ENCODE measurements at places on chromosomes 5 and 9. TPM values are rescaled to one million over a fixed set of nuclear protein-coding genes. Genes with fewer than 3 reads are reported as not detected.

- no peak for DNase-seq
Observed at GRCh38 chr5:84016085-84016484, 295.4 kb upstream of the HAPLN1 start.

- no peak for DNase-seq
Observed at GRCh38 chr9:134575103-134575900, 66.3 kb upstream of the COL5A1 start.

The BARX1 gene
- total RNA-seq = not detected

DNA sequence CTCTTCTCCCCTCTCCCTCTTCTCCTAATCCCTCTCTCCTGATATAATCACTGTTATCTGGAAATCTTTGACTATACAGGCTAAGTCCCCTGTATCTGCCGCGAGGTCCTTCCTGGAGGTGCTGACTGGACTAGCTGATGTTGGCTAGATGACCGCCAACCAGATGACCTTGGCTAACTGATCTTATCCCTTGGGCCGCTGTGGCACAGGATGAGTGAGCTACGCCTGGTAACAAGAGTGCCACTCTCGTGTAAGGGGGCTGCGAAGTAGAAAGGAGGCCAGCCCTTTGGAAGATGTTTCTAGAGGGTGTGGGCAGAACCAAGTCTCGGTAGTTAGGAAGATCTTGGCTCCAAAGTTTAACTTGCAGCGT lies 345 bp upstream of the PRRC1 start:
- no peak for DNase-seq

DNA sequence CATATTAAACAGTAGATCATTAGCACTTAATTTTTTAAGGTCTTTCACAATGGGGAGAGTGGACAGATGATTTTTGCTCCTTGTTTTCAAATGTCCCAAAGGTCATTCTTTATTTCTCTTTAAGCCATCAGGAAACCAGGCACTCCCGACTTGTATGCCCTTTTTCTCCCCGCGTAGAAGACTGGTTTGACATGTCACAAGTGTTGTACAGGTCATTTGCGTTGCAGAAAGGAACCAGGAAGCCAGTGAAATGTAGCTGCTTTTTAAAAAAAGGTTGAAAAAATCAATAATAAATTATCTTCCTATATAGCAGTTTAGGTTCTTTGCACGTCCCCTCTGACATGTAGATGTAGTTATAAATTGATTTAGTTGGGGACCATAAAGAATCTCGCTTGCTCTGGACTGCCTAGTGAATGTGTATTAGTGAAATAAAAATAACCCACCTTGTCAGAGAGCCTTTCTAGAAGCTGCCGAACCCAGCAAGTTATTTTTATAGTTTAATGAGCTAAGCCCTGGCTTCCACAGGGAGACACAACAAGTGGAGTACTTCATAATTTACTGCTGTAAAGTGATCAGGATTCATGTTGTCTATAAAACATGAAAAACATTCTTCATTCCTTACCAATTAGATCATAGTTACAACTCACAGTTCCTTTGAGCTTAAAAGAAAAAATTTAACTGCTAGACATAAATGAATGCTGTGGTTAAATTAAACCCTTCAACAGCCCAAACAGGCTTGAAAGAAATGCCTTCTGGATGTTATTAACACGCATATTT lies 404.6 kb downstream of the CSNK1G3 start:
- DNase-seq = no peak

DNA sequence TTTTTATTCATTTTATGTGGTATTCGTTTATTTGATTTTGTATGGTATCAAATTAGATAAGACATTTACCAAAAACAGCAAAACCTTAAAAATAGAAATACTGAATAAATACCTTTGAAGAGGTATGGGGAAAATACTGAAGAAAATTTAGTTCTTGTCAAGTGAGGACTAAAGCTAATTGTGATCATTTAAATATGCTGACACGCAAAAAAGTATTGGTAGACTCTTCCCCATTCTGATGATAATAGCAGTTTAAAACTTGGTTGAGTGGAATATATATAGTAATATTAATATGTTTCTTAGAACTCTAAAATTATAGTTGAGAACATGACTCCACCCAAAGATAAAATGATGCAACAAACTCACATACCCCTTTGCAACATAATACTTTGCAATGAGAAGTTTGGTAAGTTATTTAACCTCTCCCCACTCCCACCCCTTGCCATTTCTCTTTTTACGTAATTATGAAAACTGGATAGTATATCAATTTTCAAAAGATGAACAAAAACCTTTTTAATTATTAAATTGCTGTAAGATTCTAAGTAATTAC lies 30.1 kb upstream of the SNX24 start:
- no peak for DNase-seq

GRCh38 chr5:143920772-143921171 lies 108.8 kb downstream of the HMHB1 start:
- DNase-seq = no peak

The WDR31 gene
- 2.9 TPM for total RNA-seq

- DNase-seq = no peak
Observed at GRCh38 chr5:7683753-7684152, 167.2 kb downstream of the CFAP90 start.

DNA sequence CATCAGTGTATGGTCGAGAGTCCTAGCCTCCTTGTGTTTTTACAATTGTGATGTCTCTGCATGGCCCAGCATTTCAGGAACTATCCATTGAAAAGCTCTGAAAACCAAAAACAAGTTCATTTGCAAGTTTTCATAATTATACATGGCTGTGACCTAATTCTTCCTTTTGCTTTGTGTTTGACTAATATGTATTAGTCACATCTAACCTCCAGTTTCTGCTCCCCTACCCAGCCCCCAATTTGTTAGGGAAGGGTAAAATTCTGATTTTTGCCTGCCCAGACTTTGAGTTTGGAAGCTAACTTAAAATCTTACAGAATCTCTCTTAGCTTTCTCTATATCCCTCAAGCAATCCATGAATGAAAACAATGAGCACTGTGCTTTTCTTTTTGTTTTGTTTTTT lies 128.2 kb upstream of the SEMA6A start:
- DNase-seq = no peak

The SURF6 gene
- total RNA-seq = 22.2 TPM

GRCh38 chr5:39100851-39101396 lies 26.7 kb upstream of the RICTOR start:
- no peak for DNase-seq

GRCh38 chr9:101140764-101141163 lies 112.2 kb downstream of the PLPPR1 start:
- no peak for DNase-seq

The CARD9 gene
- total RNA-seq = 16.8 TPM

DNA sequence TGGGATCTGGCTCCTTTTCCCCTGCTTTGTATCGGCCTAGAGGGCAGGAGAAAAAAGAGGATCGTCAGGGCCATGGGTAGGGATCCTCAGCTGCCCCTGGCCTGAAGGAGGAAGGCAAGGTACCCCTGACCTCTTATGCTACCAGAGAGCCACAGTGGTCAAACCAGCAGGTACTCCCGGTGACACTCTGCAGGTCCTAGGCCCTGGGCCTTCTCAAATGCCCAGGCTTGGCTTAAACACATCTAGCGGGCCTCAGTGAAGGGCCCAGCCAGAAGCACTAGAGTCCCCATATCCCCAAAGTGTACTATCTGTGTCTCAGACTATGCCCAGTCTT lies 3.5 kb downstream of the IRF1 start:
- no peak for DNase-seq

- DNase-seq = peak; percentile 95
Observed at GRCh38 chr9:121598965-121599871, 52.2 kb upstream of the DAB2IP start.

The WDR38 gene
- total RNA-seq = 9.0 TPM

The DEPDC1B gene
- total RNA-seq = 0.91 TPM

- DNase-seq = no peak
Observed at GRCh38 chr5:169697976-169698375, 60.9 kb downstream of the DOCK2 start.

DNA sequence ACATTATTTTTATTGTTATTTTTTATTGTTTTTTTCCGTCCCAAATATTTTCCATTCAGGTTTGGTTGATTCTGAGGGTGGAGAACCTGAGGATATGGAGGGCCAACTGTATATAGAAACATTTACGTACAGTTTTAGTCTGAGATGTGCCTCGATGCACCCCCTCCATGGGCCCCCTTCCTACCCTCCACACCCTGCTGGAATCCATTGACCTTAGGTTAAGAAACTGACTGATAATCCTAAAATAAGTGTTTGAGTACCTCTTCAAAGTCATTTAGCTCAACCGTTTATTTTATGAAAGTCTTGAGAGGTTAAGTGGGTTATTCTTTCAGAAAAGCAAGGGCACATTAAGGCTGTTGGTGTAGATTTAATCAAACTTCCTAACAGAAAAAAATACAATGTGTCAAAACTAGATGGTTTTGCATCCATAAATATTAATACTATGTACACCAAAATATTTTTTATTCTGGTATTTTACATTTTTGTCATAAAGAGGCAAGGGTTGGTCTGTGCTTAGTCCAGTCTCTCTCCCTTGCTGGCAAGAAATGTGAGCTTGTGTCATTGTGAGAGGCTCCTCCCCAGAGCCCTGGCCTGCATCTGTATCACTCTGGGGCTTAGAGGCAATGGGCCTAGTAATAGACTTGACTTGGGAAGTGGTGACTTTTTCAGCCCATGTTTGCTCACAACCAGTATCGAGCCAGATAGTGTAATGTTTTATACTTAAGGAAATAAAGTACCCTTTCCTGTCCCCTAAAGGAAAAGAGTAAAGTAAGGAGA lies 15.7 kb downstream of the MTRR start:
- DNase-seq = no peak

- no peak for DNase-seq
Observed at GRCh38 chr5:78905084-78905938, 79.8 kb downstream of the ARSB start.

GRCh38 chr5:142293486-142293885 lies 31.3 kb downstream of the SPRY4 start:
- DNase-seq = no peak

- DNase-seq = no peak
Observed at GRCh38 chr9:4936277-4936676, 48.8 kb upstream of the JAK2 start.

- DNase-seq = no peak
Observed at GRCh38 chr9:130688072-130688471, 5.5 kb upstream of the EXOSC2 start.

DNA sequence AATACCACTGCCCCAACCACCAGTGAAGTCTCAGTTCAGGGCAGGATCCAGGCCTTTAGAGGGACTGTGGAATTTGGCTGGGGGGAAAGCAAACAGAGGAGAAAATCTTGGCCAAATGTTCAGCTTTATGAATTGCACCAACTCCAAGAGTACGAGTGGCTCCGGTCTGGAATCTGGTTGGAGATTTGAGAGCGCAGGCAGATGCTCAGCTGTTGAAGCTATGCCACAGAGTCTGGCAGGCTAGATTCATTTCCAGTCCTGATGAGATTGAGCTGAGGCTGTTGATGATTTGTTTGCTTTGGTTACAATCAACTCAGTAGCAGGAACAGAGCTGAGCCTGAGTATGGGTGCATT lies 9.1 kb upstream of the HSPB3 start:
- DNase-seq = no peak

GRCh38 chr5:1343931-1344901 lies 683 bp downstream of the CLPTM1L start:
- DNase-seq = no peak

The CHSY3 gene
- 7.5 TPM for total RNA-seq

GRCh38 chr5:31990701-31991110 lies 183.4 kb downstream of the GOLPH3 start:
- no peak for DNase-seq

GRCh38 chr5:95835682-95836385 lies 13.3 kb upstream of the GLRX start:
- no peak for DNase-seq

DNA sequence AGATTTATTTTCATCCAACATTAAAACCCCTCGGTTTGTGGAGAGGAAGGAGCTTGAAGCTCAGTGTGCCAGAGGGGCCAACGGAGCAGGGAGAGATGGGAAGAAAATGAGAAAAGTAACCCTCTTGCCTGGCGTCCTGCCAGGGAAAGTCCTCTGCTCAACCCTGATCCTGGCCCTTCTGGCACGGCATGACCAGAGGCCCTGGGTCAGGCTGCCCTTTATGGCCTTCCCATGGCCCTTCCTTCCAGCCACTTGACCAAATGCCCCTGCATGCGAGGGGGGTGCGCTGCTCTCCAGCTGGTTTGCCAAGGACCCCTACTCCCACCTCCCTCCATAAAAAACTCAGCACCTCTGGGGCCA lies 43.8 kb downstream of the SPRY4 start:
- DNase-seq = no peak

DNA sequence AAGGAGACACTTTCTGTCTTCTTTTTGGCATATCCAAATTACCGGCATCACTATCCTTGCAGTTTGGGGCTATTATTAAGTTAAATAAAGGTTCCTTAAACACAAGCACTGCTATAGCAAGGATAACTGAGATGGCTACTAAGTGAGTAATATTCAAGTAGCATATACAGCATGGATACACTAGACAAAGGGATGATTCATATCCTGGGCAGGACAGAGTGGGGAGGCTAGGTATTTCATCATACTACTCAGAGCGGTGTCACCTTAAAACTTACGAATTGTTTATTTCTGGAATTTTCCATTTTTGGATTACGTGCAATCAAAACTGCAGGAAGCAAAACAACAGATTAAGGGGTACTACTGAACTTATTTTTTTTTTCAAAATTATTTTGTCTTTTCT lies 54.1 kb downstream of the FER start:
- DNase-seq = no peak

The CPLANE1 gene
- total RNA-seq = 57.6 TPM

DNA sequence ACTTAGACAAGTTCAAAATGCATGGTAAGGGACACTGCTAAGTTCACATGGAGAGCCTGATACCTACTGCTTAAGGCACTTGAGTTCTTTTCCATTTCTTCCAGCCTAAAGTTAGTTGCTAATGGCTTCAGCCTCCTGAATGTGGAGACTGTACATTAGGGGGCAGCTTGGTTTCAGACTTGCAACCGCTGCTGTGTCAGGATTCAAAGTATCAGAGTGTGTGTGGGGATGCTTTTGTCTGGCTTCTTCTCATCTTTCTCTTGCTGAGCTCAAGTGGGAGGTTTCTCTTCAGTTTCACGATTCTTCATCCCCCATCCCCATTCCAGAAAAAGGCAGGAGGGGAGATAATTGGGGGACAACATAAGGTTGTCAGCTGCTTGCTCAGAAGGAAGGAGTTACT lies 49.4 kb downstream of the ATP10B start:
- DNase-seq = peak; percentile 20

DNA sequence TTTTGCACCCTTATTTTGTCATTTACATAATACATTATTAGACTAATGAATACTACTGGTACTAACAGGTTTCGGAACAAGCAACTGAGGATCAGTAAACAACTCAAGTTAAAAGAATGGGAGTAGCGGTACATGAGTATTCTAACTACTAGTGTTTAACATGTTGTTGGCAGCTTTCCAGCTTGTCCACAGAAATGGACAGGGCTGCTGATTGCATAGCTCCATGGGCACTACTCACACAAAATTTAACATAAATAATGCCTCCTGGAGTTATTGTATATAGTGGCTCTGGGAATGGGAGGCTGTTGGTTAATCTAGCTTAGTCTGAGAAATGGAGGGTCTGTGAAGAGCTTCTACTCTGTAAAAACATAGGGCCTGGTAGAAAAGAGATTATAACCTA lies 6.7 kb downstream of the NCBP1 start:
- DNase-seq = no peak

- no peak for DNase-seq
Observed at GRCh38 chr5:143454936-143455516, 51.5 kb upstream of the NR3C1 start.

- no peak for DNase-seq
Observed at GRCh38 chr5:125865166-125865815, 557.9 kb upstream of the GRAMD2B start.
